ENCODE measurements at places on chromosomes 16 and 17.

DNA sequence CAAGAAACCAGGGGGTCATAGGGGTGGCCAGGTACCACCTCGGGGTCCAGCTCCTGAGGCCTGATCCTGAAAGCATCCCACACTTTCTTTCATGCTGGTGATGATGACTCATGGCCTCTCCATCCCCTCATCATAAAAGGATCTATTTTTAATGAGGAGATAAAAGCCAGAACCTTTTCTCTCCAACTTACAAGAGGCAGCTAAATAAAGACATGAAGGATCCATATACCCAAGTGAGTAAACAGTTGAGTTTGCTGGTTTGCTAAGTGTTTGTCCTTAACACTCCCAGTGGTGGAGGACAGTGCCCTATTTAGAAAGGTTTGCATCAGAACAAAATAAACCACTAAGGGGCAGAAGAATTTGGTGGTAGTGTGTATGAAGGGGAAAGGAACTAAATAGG lies 383.8 kb downstream of the GRIN2A start:
- no peak for DNase-seq

- no peak for DNase-seq
These were observed 605 bp downstream of the NLRP1 start for GRCh38 chr17:5583426-5584382.

- no peak for DNase-seq
These were observed 47.8 kb downstream of the OMG start for GRCh38 chr17:31248986-31249834.

DNA sequence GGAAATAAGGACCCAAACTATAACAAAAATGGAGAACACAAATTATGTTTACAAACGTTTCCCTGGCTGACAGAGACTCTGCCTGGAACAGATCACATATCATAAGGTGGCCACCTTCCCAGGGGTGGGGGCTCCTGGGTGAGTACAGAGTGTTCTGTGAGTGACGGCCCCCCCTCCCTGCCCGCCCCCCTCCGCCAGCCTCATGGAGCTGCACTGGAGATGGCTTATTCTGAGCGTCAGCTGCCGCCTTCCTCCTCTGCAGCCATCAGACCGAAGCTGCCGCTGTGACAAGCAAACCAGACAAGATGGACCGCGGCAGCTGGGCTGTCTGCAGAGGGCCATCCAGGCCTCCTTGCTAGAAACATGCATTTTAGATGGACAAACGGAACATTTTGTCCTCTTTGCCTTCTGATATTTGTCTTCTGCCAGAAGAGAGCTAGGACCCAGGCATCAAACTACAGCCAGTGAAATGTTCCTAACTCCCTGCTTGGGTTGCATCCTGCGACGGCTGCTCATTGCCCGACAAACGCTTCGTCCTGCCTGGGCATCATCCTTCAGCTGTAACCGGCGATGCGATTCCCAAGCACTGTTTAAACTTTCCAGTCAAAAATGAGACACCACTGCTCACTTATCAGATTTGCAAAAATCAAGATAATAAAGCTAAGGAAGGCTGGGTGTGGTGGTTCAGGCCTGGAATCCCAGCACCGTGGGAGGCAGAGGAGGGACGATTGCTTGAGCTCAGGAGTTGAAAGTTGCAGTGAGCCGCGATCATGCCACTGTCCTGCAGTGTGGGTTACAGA lies 15.3 kb upstream of the RPTOR start:
- DNase-seq, result no peak

Measured in omental fat pad (tissue), 4 donors.